ENCODE measurements at places on chromosomes 11 and 22.

DNA sequence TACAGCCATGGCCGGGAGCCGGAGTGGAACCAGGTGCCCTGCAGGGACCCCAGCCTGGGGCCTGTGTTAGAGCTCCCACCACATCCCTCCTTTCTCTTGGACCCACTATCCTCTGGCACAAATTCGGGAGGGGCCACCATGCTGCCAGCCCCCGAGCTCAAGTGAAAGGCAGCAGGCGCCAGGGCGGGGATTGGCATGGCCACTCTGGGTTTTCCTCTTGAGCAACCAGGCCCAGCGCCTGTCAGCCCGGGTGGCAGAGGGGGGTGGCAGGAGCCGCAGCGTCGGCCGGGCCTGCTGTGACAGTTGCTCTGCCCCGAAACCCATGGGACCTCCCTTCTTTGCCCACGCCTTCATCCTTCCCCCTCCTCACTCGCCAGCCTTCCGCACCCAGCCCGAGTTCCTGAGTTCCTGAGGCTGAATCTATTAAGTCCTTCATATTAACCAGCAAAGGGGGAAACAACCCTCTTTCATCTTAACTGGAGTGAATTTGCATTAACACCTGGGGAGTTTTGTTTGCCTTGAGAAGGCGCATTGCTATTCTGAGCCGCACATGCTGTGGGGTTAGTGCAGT is 16.8 kb upstream of the CABP7 start:
- DNase-seq, result peak; percentile 16

DNA sequence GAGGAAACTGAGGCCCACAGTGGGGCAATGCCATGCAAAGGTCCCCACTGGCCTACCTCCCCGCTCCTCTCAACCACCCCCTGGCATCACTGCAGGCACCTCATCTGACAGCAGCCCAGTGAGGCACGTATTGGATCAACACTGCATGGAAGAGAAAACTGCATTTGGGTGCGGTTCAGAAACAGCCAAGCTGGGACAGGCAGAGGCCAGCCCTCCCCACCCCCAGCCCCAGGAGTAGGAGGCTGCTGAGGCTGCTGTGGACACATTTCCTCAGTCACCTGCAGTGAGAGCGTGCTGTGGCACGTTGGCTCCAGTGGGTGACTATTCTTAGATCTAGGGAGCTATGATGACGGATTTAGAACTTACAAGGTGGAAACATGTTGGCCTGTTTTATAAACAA is 63.7 kb downstream of the KCNC1 start:
- DNase-seq, result no peak

DNA sequence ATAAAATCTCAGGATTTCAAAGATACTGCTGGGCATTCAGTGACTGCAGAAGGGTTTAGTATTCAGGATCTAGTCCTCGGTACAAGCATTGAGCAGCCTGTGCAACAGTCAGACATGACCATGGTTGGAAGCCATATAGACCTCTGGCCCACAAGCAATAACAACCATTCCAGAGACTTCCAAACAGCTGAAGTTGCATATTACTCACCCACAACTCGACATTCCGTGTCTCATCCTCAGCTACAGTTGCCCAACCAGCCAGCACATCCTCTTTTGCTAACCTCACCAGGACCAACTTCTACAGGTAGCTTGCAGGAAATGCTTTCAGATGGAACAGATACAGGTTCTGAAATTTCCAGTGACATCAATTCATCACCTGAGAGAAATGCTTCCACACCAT is 156.8 kb downstream of the C11orf91 start:
- DNase-seq, result no peak

DNA sequence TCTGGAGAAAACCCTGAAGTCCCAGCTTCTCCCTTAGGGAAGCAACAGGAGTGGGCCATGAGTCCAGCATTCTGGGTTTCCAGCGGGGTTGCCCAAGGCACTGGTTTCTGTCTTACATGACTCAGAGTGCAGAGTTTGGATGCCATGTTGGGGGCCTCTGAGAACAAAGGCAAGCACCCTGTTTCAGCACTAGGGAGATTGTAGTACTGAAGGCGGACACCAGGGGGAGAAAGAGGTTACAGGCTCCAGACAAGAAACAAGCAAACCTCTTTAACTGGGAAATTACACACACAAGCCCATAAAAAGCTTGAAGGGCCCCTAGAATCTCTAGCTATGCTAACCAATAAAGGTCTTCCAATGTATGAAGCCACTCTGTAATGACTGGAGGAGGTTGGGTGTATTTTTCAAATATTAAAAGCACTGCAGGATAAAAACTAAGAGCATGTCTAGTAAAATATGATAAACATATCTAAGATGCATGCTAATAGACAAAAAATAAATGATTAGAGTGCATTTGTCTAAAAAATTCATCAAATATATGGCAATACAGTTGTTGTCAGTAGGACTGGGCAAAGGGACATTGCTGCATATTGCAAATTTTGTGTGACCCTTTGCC is 7.1 kb downstream of the MS4A6E start:
- DNase-seq, result no peak

- DNase-seq, result no peak
These were observed 48.8 kb downstream of the GDPD4 start for GRCh38 chr11:77252555-77253270.

DNA sequence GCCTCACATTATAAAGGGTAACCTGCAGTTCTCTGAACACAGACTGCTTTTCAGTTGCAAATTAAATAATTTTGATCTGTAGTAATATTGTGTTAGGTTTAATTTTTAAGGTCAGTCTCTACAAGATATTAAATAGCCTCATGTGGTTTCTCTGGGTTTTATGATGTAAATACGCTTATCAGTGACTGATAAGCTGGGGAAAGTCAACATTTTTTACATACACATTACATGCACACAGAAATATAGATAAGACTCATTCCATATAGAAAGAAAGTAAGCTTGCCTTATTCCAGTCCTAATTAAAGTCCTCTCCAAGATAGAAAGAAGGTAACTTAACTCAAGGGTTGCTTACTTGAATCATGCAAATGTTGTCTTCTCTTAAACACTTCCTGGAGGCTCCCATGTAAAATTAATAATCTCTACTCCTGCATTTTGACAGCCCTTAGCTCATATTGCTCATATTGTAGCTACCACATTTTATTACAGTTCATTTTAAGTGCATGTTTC is 1.6 kb upstream of the OR5M3 start:
- DNase-seq, result no peak

GRCh38 chr11:95140397-95141033 is 50.9 kb downstream of the ENDOD1 start:
- DNase-seq, result no peak

- no peak for DNase-seq
These were observed 18.6 kb upstream of the AIFM3 start for GRCh38 chr22:20948450-20948849.

DNA sequence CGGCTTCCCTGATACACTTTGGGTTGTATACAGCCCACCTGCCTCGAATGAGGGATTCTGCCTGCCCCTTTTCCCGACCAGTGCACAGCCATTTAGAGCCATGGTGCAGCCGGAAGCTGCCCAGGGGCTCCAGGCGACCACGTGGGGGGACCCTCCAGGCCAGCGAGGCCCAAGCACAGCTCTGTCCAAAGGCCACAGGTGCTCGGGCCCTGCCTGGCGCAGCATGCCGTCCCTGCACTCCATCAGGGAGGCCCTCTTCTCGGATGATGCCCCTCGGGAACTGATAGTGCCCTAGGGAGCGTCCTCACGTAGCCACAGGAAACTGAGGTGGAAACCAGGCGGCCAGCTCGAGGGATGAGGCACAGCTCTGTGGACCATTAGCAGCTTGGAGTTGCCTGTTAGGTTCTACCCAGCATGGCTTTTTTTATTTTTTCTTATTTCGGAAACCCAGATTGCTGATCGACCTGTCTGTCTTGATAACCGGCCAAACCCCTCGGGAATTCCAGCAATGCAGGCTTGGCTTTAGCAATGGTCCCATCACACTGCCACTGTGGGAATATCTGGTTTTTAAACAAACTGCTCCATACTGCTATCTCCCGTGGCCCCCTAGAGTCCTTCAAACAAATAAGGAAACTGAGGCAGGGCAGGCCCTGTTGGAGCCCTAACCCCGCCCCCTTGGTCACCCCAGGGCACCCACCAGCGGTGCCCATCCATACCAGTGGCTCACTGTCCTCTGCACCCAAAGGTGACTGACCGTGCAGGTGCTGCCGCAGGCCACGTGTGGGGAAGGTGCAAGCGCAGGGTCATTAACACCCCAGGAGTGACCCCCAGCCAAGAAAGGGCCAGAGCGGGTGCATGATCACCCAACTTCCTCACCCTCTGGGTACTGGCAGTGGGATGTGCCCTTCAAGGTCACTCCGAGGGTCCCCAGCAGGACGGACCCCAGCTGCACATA is 8.0 kb downstream of the ANO1 start:
- DNase-seq, result no peak

DNA sequence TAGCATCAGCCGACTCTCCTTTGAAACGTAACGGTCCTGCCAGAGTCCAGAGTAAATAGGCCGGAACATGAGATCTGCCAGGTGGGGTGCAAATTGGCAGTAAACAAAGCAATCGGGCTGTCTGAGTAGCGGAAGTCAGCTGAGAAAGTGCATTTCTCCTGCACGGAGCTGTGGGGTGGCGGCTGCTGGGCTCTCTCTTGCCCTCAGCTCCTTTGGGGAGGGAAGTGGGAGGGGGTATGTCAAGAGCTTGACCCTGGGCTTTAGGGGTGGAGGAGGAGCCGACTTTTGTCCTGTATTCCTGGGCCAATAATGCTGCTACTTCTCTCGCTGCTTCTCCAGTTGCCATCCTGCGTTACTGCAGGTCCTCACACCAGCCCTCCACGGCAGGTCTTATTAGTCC is 11.6 kb downstream of the GRIK4 start:
- DNase-seq, result no peak

GRCh38 chr11:43947003-43947500 is 4.6 kb downstream of the C11orf96 start:
- DNase-seq, result no peak

GRCh38 chr22:38080850-38081635 is 2.9 kb downstream of the SLC16A8 start:
- DNase-seq, result no peak

GRCh38 chr22:45972091-45972888 is 4.7 kb downstream of the WNT7B start:
- no peak for DNase-seq

GRCh38 chr22:31346733-31347250 is 646 bp upstream of the PATZ1 start:
- DNase-seq, result no peak

DNA sequence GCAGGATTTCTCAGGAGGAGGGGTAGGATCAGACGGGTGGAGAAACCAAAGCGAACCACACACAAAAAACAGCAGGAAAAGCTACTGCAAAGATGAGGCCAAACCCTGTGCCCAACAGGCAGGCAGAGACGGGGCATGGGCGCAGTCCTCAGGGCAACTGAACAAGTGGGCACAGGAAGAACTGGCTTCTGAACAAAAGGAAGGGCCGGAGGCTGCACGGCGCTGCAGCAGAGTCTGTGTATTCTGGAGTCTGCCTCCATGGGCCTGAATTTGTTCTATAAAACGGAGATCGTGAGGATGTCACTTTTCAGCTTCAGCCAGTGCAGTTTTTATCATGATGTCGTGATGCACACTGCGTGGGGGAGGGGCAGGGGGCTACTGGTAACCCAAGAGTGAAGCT is 1026.0 kb downstream of the TBC1D22A start:
- DNase-seq, result no peak

DNA sequence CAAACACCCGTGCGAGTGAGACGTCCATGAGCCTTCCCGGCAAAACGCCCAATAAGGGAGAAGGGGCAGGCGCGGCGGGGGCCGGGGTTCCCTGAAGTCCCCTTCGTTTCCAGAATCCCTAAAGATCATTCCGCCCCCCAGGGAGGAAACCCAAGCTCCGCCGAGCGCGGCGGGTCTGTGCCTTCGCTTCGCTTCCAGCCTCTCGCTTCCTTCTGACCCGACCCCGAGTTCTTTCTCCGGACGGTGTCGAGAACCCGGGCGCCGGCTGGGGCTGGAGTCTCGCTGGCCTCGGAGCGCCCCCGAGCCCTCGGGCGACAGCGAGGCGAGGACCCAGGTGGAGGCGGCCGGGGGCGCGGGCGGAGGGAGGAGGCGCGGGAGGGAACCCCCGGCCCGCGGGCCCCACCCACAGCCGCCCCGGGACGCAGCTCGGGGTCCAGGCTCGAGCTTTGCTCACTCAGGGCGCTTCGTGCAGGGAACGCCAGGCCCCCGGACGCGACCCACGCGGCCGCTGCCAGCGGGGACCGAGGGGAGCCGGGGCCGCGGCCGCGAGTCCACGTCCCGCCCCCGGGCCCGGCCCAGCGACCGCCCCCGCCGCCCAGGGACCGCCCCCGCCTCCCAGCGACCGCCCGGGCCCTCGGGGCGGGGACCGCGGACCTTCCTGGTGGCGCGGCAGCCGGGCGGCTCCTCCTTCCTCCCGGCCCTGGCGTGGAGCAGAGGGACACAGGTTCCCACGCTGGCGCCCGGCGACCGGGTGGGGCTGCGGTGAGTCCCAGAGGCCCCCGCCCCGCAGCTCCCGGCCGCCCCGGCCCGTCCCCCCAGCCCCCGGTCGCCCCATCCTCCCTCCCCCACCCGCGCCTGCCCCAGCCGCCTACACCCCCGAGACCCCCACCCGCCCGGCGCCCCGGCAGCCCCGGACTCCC is at the start of gene PGGHG:
TSS of gene PGGHG (plus strand) at position 649 of the 920 bp plus-strand sequence. CDS start 691 bp downstream, outside the sequence.
- no peak for DNase-seq

- peak; percentile 79 for DNase-seq
These were observed at the start of gene RBFOX2 for GRCh38 chr22:36028646-36029405. TSS of gene RBFOX2 (minus strand) at chr22:36028824. CDS start at chr22:36028425, 399 bp downstream.

All from DMS 273 treated with DMSO at 0.1 percent for 48 hours (cell line).